B cell (primary cell): ENCODE measurements at places on chromosomes 3 and 15.

DNA sequence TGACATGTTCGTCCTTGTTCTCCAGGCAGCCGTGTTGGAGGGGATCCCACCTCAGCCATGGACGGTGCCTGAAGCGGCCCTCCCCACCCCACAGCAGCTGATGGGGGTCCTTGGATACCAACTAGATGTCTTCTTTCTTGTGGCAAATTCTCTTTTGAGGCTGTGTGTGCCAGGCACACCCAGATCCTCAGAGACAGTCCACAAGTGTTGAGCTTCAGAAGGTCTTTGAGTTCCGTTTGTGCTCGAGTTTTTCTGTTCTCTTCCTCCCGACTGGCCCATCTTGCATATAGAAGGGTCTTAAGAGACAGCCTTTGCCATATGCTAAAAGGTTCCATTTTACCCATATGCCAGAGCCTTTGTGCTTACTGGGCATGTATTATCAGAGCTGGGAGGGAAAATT lies 227.4 kb downstream of the THSD4 start:
- DNase-seq = no peak

DNA sequence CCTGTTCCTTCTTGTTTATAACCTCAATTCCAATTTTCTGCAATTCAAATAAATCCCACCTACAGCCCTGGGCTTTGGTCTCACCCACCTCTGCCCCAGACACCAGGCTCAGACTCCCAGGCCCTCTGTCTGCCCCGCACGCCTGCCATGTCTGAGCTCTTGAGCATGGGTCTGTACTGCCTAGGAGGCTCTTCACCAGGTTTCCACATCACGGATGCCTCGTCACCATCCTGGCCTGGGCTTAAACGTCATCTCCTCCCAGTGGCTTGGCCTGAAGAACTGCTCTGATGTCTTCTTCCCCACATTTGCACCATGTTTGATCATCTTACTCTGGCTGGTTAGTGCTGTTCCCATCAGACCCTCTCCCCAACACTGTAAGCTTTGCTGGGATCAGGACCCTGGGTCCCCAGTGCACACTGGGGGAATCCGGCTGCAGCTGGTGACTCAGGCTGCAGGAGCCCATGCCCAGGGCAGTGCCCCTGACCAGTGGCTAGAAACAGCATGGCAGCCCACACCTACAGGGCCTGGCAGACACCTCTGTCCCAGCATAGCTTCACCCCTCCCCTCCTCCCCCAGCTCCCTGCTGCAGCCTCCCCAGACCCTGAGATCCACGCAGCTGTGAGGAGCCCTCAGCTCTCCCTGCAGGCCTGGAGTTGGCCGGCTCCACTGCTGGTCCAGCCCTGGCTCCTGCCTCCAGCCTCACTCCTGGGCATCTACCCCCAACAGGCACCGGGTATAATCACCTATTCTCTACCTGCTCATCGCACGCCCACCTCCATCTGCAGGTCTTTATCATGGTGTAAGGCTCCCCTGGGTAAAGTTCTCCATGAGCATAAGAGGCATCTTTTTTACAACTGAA lies 162.8 kb upstream of the NSMCE3 start:
- no peak for DNase-seq

DNA sequence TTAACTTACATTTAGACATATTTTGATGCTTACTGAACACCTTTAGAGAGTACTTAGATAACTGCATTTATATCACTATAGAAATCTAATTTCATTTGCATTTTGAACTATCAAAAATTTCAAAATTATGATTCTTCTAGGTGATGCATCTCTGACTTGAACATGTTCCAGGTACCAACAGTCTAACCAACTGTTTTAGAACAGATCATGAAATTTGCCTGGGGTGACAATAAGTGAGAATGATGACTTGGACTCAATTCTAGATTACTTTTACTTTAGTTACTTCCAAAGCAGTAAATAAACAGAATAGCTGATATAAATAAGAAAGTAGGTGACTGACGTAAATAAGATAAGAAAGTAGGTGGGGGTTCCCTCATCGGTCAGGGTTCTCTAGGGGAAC lies 307.8 kb downstream of the BCHE start:
- DNase-seq = no peak

- DNase-seq = no peak
Measured at GRCh38 chr3:137194301-137194700, 236.5 kb downstream of the IL20RB start.

DNA sequence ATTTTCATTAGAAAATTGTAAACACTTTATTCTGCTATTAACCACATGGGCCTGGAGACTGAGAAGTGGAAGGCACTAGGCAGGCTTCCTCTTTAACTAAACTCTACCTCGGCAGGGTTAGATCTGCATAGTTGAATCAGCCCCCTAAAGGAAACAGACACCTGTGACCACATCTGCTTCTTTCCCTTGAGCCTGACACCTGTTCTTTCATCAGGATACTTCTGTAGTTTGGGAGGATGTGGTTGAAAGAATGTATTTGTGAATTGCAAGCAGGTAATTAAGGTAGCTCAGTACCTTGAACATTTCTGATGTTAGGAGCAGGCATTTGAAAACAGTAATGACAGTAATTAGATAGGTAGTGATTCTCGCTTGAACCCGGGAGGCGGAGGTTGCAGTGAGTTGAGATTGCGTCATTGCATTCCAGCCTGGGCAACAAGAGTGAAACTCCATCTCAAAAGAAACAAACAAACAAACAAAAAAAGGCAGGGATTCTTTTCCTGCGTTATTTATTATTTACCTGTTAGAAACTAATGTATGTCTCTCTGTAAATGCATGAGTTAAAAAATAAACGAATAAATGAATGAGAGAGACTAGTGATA lies 468.5 kb downstream of the NLGN1 start:
- DNase-seq = no peak

DNA sequence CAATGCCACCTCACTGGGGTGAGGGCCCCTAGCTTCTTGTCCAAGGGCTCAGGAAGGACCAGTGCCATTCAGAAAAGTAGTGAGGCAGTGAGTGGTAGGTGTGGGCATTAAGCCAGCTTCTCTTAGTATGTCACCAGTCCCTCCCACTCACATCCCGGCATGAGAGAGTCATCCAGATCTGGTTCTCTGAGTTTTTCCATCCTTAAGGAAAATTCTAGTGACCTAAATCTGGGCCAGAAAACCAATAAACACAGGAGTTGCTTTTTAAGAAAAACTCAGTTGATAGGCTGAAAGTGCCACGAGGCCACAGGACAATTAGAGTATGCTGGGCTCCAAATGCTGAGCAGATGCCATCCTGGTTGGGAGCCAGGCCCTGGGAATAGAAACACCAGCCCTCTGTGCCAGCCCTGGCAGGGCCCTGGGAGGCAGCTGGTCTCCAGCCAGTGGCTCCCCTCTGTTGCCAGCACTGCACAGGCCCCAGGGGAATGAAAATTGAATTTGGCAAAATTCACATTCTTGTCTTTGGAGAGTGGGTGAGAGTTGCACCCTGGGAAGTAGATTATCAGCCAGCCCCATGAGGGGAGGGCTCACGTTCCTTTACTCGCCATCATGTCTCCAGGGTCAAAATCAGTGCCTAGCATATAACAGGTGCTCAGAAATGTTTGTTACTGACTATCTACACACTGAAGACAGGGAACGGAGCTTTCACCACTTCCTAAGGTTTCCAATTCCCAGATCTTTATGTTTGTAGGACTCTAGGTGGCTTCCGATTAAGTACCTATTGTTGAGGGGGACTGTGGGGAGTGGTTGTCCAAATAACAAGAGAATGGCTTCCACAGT lies 52.8 kb downstream of the FAM43A start:
- DNase-seq = no peak

DNA sequence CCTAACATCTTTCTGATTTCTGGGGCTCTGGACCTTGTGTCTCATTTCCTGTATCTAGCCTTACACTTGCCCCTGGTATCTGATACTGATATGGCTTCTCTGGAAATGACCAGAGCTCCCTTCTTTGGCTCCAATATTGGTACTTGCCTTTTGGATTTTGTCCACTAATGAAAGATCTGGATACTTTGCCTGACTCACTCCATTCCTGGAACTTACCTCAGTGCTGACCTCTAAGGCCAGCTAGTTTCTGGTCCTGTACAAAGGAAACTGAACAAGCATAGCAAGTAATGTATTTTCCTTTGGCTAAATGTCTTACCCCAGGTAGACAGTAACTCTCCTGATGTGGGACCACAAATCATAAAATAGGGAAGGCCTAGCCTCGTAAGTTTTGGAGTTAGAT lies 93.8 kb upstream of the SLC4A7 start:
- no peak for DNase-seq

DNA sequence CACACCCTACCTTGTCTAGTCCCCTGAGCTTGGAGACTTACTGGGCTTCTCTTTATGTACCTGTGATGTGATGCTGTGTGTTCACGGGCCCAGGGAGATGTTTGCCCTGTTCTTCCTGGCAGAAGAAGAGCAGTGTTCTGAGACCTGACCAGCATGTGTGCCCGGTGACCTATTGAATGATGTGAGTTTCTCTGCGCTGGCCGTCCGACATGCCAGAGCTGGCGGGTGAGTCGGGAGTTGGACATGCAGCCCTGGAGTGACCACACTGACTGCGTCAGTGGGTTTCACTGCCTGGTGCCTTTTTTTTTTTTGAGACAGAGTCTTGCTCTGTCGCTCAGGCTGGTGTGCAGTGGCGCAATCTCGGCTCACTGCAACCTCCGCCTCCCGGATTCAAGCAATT lies 42.3 kb downstream of the CGNL1 start:
- no peak for DNase-seq

DNA sequence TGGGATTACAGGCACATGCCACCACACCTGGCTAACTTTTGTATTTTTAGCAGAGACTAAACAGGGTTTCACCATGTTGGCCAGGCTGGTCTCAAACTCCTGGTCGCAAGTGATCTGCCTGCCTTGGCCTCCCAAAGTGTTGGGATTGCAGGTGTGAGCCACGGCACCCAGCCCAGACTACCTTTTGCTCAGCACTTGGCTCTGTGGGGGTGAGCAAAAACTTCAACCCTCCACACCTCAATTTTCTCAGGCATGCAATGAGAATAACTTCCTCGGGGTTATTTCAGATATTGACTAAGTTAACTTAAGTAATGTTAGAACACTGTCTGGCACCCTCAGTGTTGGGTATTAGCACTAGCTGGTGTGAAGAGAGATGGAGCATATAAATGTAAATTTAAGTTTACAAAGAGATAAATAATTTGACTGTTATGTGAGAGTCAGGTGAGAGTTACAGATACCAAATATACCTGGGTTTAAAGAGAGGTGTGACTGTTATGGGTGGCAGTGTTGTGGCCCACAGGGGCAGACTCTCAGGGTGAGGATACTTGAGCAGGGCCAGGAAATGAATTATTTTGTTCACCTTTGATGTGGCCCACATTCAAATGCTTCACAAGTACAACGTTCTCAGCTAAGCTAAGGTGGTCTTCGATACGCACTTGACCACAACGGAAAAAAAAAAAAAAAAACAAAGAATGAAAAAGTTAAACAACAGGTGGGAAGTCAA lies 29.0 kb downstream of the CPOX start:
- no peak for DNase-seq

- no peak for DNase-seq
Measured at GRCh38 chr3:14725013-14725412, 50.1 kb downstream of the C3orf20 start.

GRCh38 chr3:32571192-32571485 lies 481 bp upstream of the DYNC1LI1 start:
- DNase-seq = no peak

GRCh38 chr3:184679056-184679816 lies 32.6 kb downstream of the MAGEF1 start:
- no peak for DNase-seq

- peak; percentile 31 for DNase-seq
Measured at GRCh38 chr3:107985496-107985895, 105.3 kb downstream of the CD47 start.

- DNase-seq = no peak
Measured at GRCh38 chr3:115960799-115961198, 337.5 kb downstream of the GAP43 start.

DNA sequence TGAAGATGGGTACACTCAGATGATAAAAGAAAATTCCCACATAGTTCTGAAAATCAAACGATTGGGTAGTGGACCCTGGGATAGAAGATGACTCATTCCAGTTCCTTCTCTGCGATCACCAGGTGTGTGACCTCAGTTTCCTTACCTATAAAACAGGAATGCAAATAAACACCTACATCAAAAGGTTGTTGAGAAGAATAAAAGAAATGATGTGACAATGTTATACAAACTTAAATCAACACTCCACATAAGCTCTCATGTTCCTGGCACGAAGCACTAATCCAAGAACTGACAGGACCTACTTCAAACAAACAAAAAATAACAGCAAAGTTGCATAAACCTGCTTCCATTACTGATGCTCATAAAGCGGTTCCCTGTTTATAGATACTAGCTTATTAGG lies 69.2 kb downstream of the RORA start:
- no peak for DNase-seq

GRCh38 chr3:150203273-150203672 lies 204.8 kb upstream of the TSC22D2 start:
- DNase-seq = no peak

GRCh38 chr15:32098033-32098432 lies 67.7 kb downstream of the CHRNA7 start:
- no peak for DNase-seq

DNA sequence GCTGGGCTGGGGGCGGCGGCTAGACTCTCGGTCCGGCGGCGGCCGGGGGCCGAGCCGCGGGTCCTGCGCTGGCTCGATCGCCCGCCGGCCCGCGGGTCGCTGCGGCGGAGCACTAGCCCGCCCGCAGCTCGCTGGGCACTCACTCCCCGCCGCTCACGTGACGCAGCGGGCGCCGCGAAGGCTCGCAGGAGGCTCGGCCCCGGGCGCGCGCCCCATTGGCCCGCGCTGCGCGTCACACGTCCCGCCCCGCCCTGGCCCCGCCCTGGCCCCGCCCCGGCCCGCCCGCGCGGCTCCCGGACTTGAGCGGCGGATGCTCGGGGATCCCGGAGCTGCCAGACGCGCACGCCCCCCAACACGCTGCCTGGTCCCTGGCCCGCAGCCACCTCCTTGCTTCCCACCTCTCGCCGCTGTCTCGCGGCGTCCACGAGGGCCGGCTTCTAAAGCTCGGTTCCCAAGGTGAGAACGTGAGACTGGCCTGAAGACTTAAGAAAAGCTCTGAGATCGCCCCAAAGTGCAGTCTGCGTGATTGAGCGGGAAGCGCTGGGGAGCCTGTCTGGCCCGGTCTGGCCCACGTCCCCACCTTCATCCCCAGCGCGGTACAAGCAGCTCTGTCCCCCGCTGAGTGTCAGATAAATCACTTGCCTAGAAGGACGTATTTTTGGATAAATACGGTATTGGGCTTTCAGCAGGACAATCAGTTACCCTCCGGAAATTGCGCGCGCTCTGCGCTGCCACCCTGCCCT lies at the start of gene KLF15:
KLF15 (minus strand) TSS at position 114 of the 743 bp plus-strand sequence. CDS start 4,486 bp downstream, outside the sequence.
- DNase-seq = peak; percentile 85

GRCh38 chr3:136584728-136585127 lies 167.4 kb downstream of the STAG1 start:
- DNase-seq = no peak

DNA sequence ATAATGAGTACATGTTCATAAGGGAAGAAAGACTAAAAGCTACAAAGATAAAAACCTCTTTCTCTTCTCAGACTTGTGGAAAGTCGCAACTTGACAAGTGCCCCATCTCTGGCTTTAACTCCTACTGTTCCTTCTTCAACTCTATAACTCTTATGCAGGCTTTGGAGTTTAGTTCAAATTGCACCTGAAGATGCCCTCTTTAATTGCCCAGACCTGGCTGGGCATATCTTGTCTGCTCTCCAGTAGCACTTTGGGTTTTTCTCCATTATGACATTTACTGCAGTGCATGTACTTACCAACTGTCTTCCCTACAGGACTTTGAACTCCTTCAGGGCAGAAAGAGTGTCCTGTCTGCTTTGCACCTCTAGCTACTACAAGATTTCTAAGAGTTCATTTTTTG lies 32.4 kb downstream of the DGKG start:
- no peak for DNase-seq
